Non-pigmented ciliary epithelial cell (primary cell): ENCODE measurements at places on chromosomes 2 and 18.

GRCh38 chr2:191321861-191322662, 76.9 kb downstream of the MYO1B start:
- DNase-seq, result peak; percentile 79

- DNase-seq, result no peak
Measured at GRCh38 chr18:10315522-10315921, 138.9 kb upstream of the APCDD1 start.

DNA sequence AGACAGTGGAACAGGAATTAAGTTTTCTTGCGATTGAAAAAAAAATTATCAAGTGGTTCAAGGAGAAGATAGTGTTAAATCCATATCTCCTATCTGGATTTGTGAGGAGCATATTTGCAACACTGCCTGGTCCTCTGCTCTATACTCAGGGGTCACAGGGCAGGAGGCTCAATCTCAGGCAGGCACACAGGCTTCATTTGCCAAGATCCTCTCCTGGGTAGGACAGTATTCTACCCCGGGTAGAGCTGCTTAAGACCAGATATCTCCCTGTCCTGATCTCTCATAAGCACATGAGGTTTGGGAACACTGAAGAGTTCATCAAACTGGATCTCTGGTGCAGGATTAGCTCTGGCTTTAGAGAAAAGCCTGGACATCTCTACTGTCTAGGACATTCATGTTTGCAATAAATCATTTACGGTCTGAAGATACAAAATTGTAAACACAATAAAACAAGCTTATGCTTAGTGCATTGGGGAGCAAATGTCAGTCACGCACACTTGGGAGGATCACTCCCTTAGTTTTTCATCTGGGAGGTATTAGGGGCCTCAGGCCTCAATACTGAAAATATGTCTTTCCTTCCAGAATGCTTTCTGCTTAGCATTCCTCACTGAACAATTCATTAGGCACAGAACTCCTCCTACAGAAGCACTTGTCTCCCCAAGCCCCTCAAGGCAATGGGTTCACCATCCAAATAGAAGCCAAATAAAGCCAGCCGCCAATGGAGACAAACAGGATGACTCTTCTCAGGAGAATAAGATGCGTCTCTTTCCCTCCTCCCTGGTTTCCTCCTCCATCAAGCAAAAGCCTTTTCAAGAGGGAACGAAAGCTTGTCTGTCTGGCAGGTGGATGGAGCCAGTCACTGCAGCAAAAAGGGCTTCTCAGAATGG, 34.1 kb upstream of the LCLAT1 start:
- DNase-seq, result no peak

DNA sequence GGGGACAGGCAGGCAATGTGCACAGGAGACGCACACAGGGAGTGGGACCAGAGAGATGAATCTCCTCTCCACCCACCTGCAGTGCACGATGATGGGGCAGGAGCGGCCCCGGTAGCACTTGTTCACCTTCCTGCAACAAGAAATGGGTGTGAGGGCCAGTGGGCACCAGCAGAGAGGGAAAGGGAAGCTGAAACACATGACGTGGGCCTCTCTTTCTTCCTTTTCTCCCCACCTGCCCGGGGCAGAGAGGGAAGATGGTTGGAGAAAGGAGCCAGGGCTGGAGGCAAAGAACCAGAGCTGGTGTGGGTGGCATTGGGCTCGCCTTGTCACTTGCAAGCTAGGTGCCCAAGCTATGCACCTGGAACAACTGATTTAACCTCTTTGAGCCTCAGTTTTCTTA, 12.2 kb downstream of the DNAJB2 start:
- no peak for DNase-seq

DNA sequence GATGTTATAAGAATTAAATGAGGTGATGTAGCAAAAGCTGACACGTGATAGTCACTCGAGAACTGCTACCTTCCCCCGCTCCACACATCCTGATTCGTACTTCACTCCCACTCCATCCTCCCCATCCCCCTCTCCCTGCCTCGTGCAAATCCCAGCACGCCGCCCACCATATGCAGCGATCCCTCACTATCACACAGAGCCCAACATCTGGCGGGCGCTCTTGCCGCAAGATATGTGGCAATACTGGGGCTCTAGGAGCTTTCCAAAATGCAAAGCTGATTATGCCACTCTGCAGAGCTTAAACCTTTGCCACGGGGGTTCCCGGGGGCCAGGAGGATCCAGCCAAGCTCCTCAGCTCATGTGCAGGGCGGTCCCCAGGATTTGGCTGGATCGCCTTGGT, 37.4 kb downstream of the DNMT3A start:
- DNase-seq, result no peak

DNA sequence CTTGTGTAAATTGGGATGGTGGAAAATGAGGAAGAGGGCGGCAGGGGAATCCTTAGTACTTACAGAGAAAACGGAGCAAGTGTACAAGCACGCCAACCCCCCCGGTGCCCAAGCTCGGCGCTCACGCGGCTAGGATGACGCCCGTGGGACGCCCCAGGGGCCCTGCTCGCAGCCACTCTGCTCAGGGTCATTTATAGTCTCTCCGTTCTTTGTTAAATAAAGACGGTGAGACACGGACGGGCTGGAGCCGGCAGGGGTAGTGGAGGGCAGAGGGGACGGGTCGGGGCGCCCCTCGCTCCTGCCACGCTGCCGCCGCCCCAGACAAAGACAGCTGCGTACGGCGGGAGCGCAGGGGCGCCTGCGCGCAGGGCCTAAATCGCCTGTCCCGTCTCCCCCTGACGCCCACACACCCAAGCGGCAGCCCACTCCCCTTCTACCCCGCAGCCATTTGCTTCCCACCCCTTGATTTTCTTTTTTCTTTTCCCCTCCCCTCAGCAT, 37.8 kb downstream of the PCBP1 start:
- no peak for DNase-seq

DNA sequence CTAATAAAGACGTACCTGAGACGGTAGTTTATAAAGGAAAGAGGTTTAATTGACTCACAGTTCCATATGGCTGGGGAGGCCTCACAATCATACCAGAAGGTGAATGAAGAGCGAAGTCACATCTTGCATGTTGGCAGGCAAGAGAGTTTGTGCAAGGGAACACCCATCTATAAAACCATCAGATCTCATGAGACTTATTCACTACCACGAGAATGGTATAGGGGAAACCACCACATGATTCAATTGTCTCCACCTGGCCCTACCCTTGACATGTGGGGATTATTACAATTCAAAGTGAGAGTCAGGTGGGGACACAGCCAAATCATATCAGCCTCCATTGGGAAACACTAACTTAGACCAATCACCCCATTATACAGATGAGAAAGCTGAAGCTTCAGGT, 81.4 kb downstream of the SKA1 start:
- DNase-seq, result no peak

DNA sequence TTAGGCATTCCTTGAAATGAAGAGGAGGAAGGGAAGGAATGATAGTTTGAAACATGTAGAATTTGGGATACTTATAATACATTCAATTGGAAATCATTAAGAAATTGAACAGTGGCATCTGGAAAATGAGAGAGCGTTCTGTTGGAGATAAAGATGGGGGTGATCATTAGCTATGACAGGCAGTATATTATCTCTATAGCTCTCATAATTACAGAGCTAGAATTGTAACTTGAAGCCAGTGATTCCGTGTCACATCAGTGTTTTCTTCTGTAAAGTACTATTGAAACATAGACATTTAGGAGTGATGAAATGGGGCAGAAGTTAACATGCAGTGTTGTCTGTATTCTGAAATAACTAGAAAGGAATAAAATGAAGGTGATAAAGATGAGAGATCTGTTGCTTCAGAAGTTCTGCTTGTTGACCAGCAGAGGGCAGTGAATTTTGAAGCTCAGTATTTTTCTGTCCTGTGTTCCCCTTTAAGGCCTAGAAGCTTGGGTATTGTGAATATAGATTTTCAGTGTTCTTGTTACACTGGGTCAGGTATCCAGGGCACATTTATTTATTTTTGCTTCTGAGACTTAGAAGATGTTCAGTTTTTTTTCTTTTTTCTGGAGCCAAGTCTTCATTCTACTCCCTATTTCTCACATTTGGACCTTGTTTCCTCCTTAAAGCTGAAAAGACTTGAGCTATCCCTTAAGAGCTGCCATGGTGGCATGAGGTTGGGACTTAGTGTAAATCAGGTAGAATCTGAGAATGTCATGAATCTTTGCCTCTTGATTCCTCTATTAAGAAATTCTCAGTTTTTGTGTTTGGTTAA, 157.4 kb downstream of the TAF4B start:
- peak; percentile 34 for DNase-seq

- no peak for DNase-seq
Measured at GRCh38 chr2:235908826-235909225, 259.4 kb downstream of the GBX2 start.

DNA sequence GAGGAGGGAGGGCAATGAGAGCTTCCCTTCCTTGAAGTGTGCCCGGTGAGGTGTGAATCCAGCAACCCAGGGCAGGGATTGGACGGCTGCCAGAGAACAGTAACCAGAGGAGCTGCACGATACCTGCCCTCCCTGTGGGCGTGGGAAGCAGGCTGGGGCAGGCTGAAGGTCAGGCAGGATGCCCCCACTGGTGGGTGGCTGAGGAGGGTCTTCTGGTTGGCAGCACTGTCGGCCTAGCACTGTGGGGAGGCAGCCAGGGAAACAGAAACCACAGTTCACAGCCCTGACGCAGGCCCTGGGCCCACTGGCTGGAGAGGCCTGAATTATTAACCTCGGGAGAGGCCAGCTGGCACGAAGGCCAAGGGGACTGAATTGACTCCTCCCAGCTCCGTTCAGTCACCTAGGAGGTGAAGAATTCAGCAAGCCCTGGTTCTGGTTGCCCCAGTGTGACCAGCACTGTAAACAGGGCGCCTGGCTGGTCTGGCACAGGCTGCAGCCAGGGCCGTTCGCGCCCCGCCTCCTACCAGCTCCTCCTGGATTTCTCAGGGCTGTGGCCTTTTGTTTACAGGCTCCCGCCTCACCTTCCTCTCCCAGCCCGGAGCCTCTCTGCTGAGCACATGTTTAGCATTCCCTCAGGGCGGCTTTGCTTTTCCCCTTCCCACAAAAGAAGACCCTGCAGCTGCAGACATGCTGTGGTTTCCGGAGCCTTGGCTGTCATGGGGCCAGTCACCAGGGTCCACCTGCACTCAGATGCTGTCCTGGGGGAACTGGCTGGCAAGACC, 97.8 kb downstream of the B3GNT2 start:
- DNase-seq, result no peak

GRCh38 chr2:119197529-119198239, 25.9 kb upstream of the STEAP3 start:
- no peak for DNase-seq

- DNase-seq, result no peak
Measured at GRCh38 chr2:177535000-177535399, 142.4 kb downstream of the AGPS start.

DNA sequence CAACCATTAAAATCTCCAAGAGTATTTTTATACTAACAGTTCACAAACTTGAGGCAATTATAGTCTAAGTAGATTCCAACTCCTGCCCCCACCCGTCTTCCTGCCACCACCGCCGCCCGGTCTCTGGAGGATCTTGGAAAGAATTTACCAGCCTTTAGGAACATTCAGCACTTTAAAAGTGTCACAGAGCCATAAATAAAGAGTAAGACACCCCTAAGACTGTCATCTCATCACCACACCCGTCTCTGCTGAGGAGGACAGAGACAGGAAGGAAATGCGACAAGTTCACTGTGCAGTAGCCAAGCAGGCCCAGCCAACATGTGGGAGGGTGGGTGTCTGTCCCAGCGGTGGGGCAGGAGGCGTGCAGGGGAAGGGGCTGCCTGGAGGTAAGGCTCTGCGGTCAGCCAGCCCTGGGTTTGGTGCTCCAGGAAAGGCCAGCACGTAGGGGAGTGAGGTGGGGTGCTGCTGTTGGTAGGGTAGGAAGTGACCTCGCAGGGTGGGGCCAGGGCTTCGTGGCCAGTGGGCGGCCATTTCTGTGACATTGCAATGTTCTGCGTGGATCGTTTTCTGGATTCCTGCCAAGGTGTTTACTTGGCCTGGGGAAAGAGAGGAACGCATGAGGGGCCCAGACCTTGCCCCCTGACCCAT, 111.6 kb downstream of the FAM210A start:
- no peak for DNase-seq

GRCh38 chr2:9975805-9976447, 24.4 kb downstream of the GRHL1 start:
- DNase-seq, result peak; percentile 95

DNA sequence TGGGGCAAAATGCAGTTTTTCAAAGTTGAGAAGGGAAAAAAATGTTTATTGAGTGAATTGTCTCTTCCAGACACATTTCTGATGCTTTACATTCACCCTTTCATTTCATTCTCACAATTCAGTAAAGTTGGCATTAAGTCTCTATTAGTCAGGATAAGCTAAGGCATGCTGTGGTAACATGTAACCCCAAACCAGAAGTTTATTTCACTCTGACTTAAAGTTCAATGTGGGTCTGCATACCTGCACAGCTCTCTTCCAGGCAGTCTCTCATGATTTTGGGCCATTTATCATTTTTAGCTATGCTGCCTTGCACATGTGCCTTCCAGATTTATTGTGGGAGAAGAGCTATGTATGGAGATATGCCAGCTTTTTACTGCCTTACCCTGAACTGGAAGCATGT, 48.0 kb downstream of the DDX18 start:
- no peak for DNase-seq

DNA sequence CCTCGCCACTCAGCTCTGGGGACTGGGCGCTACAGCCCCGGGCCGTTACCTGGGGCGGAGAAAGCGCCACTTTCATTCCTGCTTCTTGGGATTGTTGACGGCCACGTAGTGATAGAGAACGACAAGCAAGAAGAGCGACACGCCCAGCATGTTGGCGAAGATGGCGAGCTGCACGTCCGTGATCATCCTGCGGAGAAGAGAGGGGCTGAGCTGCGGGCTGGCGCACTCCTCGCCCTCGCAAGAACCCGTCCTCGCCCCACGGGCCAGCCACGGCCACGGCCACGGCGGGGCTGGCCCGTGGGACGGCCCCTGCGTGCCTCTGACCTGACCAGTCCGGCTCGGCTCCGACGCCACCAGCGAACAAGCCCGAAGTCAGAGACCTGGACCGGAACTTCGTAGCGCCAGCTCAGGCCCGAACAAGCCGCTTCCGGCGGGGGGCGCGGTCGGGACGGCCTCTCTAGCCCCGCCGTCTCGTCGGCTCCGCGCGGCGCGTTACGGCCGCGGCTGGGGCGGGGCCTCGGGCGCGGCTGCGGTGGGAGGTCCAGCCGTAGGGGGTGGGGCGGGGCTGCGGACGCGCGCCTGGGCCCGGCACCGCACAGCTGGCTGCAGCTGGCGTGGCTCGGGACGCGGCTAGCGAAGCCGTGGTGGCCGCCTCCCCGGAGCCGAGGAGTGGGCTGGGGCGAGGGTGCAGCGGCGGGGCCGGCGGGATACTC, at the start of gene OST4:
Gene OST4 (minus strand): TSS at position 378 of the 713 bp plus-strand sequence.
- DNase-seq, result peak; percentile 53

GRCh38 chr2:30293303-30293921, 62.1 kb downstream of the LBH start:
- DNase-seq, result peak; percentile 71

DNA sequence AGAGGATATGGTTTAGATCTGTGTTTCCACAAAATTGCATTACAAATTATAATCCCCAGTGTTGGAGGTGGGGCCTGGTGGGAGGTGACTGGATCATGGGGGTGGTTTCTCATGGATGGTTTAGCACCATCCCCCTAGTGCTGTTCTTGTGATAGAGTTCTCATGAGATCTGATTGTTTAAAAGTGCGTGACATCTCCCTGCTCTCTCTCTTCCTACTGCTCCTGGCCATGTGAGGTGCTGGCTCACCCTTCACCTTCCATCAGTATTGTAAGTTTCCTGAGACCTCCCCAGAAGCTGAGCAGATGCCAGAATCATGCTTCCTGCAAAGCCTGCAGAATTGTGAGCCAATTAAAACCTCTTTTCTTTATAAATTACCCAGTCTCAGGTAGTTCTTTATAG, 33.1 kb downstream of the LHCGR start:
- DNase-seq, result no peak

GRCh38 chr2:162261032-162261945, 18.0 kb upstream of the FAP start:
- no peak for DNase-seq

GRCh38 chr18:31321719-31322118, 3.8 kb downstream of the DSG1 start:
- DNase-seq, result no peak
